ENCODE measurements at places on chromosomes 7 and 10. TPM values are rescaled to one million over a fixed set of nuclear protein-coding genes. Genes with fewer than 3 reads are reported as not detected.

CFAP70 gene
- 1.1 TPM for total RNA-seq

DNA sequence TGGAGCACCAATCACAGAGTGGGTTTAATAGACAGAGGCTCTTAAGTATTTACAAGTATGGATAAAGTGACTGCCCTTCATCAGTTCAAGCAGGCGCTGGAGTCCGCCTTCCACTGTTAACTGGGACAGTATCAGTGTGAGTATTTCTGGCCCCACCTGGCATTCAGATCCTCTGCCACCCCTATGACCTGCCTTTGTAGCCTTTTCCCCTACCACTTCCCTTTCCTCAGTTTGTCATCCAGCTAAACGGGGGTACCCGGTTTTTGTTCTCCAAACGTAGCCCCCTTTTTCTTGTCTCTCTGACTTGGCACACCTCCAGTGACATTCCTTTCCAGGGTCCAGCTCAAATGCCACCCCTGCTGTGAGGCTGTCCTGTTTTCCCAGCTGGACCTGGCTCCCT lies 134.4 kb downstream of the SNX10 start:
- no peak overlapping the region for H3K27ac ChIP-seq
- no peak for DNase-seq
- H3K36me3 ChIP-seq = no peaks in the 10 kb centered on the region
- H3K4me3 ChIP-seq = no peak overlapping the region

DNA sequence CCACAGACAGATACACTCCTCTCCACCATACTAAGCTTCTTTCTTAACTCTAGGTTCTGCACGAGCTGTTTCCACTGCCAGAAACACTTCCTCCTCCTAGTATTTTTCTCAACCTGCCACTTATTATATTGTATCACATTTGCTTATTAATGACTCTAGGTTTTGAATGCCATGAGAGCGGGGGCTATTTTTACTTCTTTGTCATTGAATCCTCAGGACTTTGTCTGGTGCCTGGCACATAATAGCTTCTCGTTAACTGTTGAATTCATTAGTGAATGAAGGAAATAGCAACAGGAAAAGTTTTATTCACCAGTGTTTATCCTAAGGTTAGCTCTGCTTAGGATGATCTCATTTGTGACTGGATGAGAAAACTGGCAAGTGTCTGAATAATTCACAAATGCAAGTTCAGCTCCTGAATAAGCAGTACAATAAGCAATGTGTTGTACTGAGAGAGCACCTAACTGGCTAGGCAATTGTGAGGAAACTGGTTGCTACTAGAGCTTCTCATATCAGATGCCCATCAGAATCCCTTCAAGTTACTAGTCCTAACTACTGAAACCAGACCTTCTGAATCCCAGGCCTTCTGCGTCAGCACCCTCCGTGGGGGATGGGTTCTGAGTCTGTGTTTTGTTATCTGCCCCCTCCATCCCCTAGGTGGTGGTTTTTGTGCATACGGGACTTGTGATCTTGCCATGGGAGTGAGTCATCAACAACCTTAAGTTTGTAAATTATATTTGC lies 92.7 kb downstream of the LSMEM1 start:
- no peaks in the 10 kb centered on the region for H3K4me1 ChIP-seq
- H3K4me3 ChIP-seq = no peak overlapping the region
- no peaks in the 10 kb centered on the region for H3K27me3 ChIP-seq
- DNase-seq = no peak

DNA sequence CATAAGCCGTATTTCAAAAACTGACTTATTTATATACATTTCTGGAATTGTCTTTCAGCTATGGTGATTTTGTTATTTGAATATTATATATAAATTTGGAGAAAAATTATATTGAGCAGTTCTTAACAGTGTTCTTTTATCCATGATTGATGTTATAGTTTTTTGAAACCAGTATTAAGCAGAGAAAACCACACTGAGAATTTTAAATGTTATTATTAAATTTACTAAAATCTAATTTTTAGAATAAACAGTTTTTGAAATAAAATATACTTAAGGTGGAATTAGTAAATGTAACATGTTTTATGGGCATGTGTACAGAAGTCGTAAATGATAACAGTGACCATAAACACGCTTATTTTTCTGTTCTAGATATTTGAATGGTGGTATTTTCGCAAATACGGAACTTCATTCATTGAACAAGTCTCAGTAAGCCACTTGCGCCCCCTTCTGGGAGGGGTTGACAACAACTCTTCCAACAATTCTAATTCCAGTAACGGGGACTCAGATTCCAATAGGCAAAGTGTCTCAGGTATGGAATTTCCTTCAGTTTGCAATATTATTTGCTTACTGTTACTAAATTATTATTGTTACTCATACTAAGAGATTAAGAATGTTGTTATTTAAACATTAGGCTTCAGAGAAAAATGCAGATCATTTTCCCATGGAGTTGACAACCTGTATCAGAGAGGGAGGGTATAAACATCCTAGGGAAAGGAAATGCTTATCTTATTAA lies 166.1 kb downstream of the ST7 start:
- peak; percentile 87 for DNase-seq
- no peak overlapping the region for H3K27ac ChIP-seq
- H3K4me3 ChIP-seq = no peak overlapping the region
- H3K36me3 ChIP-seq = no peaks in the 10 kb centered on the region
- no peaks in the 10 kb centered on the region for H3K27me3 ChIP-seq
- H3K4me1 ChIP-seq = peaks cover 14% of the 10 kb centered on the region

DNA sequence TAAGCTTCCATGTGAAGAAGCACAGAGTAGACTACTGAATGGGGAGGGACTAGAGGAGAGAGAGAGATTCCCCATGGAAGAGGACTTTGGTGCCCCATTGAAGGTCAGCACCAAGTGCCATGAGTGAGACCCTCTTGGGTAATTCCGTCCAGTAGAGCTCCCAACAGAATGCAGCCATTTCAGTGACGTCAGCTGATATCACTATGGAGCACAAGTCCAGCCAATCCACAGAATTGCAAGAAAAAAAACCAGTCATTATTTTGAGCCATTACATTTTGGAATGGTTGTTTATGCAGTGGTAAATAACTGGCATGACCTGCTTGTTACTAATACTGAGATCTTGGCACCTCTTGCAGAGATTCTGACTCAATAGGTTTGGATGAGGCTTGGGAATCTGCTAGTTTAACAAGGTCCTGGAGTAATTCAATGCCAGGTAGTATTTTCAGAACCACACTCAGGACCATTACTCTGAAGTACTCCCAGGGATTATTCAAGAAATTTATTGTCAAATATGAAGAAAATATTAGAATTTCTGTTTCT lies 52.6 kb upstream of the SP8 start:
- H3K4me1 ChIP-seq = no peaks in the 10 kb centered on the region
- DNase-seq = no peak
- H3K4me3 ChIP-seq = no peak overlapping the region
- no peaks in the 10 kb centered on the region for H3K36me3 ChIP-seq

- H3K4me1 ChIP-seq = no peaks in the 10 kb centered on the region
- no peak overlapping the region for H3K27ac ChIP-seq
- DNase-seq = no peak
- H3K4me3 ChIP-seq = no peak overlapping the region
- H3K27me3 ChIP-seq = no peaks in the 10 kb centered on the region
- no peaks in the 10 kb centered on the region for H3K36me3 ChIP-seq
Measured at GRCh38 chr10:20608503-20608902, 288.6 kb downstream of the NEBL start.

DNA sequence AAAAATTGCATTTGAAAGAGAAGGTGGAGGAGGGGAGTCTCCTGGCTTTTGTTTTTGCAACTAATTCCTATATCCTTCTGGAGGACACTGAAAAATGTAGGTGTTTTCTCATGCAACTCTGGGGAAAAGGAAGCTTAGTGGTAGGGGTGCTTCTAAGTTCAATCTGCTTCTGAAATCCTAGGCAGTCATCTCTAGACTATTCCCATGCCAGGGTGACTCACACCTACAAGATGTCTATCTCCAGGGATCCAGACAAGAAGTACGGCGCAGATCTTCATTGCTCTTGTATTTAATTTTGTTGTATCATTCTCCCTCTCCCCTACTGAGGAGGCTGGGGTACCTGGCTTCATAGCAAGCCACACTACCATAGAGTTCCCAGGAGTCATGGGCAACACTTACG lies 258.8 kb downstream of the PHF14 start:
- no peak for DNase-seq
- H3K27ac ChIP-seq = no peak overlapping the region
- H3K36me3 ChIP-seq = no peaks in the 10 kb centered on the region
- no peak overlapping the region for H3K4me3 ChIP-seq
- no peaks in the 10 kb centered on the region for H3K4me1 ChIP-seq
- H3K27me3 ChIP-seq = no peaks in the 10 kb centered on the region

- no peaks in the 10 kb centered on the region for H3K27me3 ChIP-seq
- H3K4me1 ChIP-seq = no peaks in the 10 kb centered on the region
- H3K36me3 ChIP-seq = no peaks in the 10 kb centered on the region
Measured at GRCh38 chr10:104234934-104235333, 2.8 kb upstream of the CFAP43 start.

DNA sequence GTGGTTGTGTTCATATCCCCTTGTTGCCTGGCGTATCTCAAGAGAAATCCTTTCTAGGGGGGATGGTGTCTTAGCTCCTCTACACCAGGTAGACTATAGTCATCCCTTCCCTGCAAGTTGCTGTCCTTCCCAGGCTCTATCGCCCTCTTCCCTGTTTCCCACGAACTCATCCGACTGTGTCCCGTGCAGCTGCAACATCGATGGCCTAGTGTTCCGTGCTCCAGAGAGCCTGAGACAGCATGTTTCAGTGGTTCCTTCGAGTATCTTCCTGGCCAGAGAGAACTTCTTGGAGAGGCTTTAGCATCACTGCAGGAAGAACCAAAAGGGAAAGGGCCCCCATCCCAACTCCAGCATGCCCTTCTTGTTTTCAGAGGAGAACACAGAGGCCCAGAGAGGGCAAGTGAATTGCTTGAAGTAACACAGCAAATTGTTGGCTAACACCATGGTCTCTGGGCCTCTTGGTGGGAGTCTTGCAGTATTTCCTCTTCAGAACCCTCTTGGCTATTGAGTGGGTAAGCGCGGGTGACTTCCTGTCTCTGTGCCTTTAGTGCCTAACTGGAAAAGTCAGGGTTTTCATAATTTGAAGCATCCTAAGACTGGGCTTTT lies 162.9 kb downstream of the RGS10 start:
- peaks cover 5% of the 10 kb centered on the region for H3K36me3 ChIP-seq
- peaks cover 22% of the 10 kb centered on the region for H3K4me1 ChIP-seq
- H3K27me3 ChIP-seq = no peaks in the 10 kb centered on the region
- H3K27ac ChIP-seq = no peak overlapping the region

- no peak overlapping the region for H3K4me3 ChIP-seq
- no peaks in the 10 kb centered on the region for H3K27me3 ChIP-seq
- no peak for DNase-seq
Measured at GRCh38 chr10:119498889-119499676, 43.4 kb downstream of the RGS10 start.

- no peaks in the 10 kb centered on the region for H3K27me3 ChIP-seq
- no peaks in the 10 kb centered on the region for H3K36me3 ChIP-seq
- H3K4me3 ChIP-seq = no peak overlapping the region
- no peaks in the 10 kb centered on the region for H3K4me1 ChIP-seq
- DNase-seq = no peak
- no peak overlapping the region for H3K27ac ChIP-seq
Measured at GRCh38 chr10:49151025-49151445, 17.2 kb upstream of the FAM170B start.

DNA sequence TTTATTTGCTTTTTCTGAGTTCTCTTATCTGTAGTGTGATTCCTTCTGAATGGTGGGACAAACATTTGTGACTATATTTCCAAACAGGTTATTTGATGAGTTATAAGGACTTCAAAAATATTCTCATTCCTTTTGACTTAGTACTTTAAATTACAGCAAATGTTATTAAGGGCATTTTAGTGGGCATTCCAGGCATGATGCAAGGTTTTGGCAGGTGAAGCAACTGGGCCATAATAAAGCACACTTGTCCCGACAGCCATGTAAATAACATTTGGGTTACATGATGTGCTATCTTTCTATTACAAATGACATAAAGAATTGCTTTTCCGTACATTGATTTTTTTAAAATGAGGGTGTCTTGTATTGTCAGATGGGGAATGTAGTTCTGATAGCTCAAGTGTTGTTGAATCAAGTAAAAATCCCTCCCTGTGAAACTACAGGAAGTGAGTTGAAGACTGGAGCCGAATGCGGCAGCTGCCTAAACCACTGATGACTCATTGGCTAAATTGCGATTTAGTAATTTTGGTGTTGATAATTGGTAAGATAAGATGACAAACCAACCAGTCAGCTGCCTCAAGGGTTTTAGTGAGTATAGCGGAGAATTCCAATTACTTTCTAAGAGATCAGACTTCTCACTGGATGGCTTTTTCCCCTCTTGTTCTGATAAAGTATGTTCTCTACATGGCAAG lies 231.3 kb upstream of the NPY start:
- no peaks in the 10 kb centered on the region for H3K36me3 ChIP-seq
- H3K27ac ChIP-seq = no peak overlapping the region
- no peak for DNase-seq
- no peaks in the 10 kb centered on the region for H3K27me3 ChIP-seq
- no peaks in the 10 kb centered on the region for H3K4me1 ChIP-seq

GRCh38 chr7:46153583-46153950 lies 232.5 kb upstream of the IGFBP3 start:
- no peak overlapping the region for H3K4me3 ChIP-seq
- H3K36me3 ChIP-seq = no peaks in the 10 kb centered on the region
- no peak overlapping the region for H3K27ac ChIP-seq

DNA sequence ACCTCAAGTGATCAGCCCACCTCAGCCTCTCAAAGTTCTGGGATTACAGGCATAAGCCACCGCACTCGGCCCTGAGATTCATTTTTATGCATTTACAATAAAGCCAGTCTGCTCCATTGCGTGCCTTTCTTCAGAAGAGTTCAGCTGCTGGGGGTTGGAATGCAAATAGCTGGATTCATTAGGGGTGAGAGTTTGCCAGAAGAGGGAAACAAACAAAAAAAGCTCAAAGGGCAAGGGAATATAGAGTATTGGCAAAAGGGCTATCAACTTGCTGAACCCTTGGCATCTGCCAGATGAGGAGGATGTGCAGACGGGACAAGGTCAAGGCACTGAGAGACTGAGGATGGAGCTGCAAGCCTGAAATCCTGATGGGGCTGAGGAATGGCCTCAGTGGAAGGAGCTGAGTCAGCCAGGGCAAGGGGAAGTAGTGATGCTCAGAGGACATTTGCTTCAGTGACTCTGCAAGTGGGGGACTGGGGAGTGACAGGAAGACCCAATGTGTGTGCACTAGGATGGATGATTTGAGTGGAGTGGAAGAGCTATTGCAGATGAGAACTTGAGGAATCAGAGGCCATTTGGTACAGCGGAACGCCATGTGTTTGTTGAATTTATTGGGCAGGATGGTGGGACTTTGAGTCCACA lies 75.0 kb upstream of the ARMC3 start:
- no peaks in the 10 kb centered on the region for H3K27me3 ChIP-seq
- no peaks in the 10 kb centered on the region for H3K36me3 ChIP-seq
- no peak overlapping the region for H3K4me3 ChIP-seq
- H3K4me1 ChIP-seq = peaks cover 16% of the 10 kb centered on the region
- DNase-seq = no peak

VAX1 gene
- total RNA-seq = not detected

Measured in sigmoid colon (tissue), 7 donors.